ENCODE measurements at places on chromosomes 7 and 10.

- no peak for DNase-seq
These were observed 385.6 kb upstream of the PHF14 start for GRCh38 chr7:10588084-10588483.

GRCh38 chr7:143490717-143491306 lies 13.1 kb downstream of the TAS2R41 start:
- no peak for DNase-seq

DNA sequence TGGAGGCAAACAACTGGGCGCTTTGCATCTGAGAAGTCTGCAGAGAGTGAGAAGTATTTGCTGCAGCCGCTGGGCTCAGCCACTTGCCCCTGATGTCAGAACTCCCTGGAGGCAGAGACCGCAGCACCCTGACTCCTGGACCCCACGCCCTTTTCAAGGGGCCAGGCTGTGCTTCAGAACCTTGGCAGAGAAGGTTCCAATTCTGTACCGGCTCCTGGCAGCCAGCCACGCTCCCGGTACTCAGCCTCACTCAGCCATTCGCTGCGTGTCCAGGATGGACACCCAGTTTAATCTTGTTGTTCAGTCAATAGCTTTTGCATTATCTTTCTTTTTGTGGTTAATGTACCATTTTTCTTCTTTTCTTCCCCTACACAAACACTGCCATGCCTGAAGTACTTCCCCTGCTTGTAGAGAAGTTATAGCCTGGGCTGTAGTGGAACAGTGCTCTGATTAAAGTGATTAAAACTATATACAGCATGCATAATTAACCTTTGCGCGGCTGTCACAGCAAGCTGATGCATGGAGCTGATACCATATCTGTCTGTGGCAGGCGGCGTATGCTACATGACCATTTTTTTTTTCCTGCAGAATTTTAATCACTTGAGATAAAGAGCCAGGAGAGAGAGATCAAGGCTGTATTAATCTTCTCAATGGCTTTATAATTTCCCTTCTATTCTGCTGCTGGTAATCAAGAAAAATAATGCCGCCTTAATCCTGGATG lies 578.5 kb downstream of the SDK1 start:
- no peak for DNase-seq

- DNase-seq = peak; percentile 80
These were observed 1.8 kb downstream of the PSMG3 start for GRCh38 chr7:1567896-1568510.

GRCh38 chr10:74973741-74974392 lies 137.6 kb upstream of the SAMD8 start:
- no peak for DNase-seq

DNA sequence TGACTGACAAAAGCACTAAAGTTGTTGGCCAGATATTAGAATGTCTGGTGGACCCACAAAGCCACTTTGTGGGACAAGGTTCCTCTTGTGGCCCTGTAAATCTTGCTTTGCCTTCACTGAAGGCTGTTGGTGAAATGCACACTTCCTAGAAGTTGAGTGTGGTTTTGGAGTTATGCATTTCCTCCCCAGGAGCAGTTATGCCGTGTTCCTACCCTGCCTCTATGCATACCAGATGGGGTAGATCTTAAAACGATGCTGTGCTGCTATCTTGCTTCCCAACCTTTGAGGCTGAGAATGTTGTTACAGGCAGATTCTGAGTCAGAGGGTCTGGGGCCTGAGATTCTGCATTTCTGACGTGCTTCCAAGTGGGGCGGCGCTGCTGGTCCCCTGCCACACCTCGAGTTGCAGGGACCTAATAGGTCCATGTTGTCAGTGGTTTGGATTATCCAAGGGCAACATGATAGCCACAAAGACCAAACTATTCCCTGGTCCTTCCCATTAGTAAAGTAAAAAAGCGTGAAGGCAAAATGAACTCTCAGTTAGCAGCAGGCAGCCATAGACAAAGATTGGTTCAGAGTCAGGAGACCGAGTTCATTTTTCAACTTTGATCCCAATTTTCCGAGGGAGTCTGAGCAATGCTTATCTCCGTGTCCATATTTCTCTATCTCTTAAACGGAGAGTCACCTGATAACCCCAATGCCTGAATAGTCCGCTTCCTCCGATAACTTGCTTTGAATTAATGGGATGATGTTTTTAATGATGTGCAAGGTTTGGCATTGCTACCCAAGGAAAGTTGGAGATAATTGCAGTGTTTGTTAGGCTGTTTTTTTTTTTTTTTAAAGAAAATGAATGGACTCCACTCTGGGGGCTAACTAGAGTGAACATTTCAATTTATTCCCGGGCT lies 55.8 kb downstream of the CDHR3 start:
- DNase-seq = no peak

All from skeletal muscle cell (primary cell).